ENCODE measurements at places on chromosomes 5 and 9. TPM values are rescaled to one million over a fixed set of nuclear protein-coding genes. Genes with fewer than 3 reads are reported as not detected.

The BHMT2 gene
- 4.7 TPM for total RNA-seq

DNA sequence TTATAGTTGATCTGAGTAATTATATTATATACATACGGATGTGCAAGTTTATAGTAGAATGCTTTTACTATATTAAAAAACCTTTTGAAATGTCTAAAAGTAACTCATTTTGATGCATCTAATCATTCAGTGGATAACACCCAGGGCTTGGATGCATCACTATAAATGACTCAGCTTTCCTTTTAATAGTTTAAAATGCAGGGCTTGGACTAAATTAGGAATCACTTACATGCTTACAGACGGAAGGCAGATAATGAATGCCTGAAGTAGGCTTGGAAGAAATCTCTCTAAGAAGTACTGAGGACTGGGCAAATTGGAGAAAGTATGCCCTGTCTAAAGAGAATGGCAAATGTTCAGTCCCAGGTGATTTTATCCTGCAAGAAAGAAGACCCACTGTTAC, 362.5 kb upstream of the CCNH start:
- no peaks in the 10 kb centered on the region for H3K4me1 ChIP-seq
- peaks cover 18% of the 10 kb centered on the region for H3K27me3 ChIP-seq
- no peaks in the 10 kb centered on the region for H3K36me3 ChIP-seq
- no peak overlapping the region for H3K27ac ChIP-seq
- no peak overlapping the region for H3K4me3 ChIP-seq
- no peak for DNase-seq

DNA sequence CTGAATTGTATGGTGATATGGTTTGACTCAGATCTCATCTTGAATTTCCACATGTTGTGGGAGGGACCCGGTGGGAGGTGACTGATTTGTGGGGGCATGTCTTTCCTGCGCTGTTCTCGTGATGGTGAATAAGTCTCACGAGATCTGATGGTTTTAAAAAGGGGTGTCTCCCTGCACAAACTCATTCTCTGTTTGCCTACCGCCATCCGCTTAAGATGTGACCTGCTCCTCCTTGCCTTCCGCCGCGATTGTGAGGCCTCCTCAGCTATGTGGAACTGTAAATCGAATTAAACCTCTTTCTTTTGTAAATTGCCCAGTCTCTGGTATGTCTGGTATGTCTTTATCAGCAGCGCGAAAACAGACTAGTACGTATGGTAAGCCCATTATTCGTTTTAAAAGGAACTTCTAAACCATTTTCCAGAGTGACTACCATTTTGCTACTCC, 48.7 kb downstream of the SLC36A1 start:
- no peak overlapping the region for H3K4me3 ChIP-seq
- no peak for DNase-seq
- H3K27ac ChIP-seq = no peak overlapping the region
- H3K4me1 ChIP-seq = no peaks in the 10 kb centered on the region

The ADAMTSL2 gene
- 17.4 TPM for total RNA-seq

The MLANA gene
- total RNA-seq = not detected

The DDX4 gene
- total RNA-seq = not detected
